ENCODE measurements at places on chromosomes 7 and 10.

GRCh38 chr10:49165821-49166483 lies 22.2 kb downstream of the TMEM273 start:
- DNase-seq: no peak

DNA sequence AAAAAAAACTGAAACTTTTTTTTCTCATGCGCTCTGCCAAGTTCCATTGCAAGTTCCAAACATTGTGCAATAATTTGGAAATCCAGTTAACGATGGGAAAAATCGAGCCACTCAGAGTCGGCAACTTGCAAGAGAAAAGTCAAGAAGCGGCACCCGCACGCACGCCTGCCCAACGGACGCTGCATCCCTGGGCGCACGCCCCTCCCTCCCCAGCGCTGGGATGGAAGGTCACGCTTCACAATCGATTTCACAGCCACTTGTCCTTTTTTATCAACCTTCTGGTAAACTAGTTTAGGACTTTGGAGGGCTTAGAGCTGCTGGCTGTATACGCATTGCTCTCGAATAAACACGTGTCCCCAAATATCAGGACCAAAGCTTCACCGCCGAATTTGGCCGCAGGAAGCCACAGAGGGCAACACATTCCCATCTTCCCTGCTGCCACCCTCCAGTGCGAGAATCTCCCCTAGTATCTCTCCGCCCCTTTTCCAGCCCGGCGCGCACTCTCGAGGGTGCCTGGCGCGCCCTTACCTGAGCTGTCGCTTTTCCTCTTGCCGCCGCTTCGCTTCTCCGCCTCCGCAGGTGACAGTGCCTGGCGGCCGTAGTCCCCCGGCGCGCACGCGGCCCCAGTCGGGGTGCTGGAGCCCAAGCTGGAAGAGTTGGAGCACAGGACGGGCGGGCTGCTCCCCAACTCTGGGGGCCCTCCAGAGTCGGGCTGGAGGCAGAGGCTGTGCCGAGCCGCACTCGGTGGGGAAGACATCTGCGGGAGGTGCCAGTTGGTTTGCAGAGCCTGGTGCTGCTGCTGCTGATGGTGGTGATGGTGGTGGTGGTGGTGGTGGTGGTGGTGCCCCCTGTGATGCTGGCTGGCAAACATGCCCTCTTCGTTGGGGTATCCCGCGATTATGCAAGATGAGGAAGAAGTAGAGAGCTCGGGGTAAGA lies 857 bp downstream of the MEOX2 start:
- peak; percentile 38 for DNase-seq

DNA sequence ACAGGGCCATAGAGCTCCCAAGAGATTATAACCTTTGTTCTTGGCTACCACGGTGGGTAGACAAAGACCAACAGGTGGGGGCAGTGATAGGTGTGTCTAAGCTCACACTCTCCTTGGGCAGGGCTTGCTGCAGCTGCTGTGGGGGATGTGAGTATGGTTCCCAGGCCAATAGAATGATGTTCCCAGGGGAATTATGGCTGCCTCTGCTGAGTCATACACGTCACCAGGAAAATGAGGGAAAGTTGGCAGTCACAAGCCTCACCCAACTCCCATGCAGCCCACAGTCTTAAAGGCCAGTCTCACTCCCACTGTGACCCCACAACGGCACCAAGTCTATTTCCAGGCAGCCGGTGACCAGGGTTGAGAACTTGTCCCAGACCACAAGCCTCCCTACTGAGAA lies 453.4 kb upstream of the PODXL start:
- DNase-seq: peak; percentile 88

DNA sequence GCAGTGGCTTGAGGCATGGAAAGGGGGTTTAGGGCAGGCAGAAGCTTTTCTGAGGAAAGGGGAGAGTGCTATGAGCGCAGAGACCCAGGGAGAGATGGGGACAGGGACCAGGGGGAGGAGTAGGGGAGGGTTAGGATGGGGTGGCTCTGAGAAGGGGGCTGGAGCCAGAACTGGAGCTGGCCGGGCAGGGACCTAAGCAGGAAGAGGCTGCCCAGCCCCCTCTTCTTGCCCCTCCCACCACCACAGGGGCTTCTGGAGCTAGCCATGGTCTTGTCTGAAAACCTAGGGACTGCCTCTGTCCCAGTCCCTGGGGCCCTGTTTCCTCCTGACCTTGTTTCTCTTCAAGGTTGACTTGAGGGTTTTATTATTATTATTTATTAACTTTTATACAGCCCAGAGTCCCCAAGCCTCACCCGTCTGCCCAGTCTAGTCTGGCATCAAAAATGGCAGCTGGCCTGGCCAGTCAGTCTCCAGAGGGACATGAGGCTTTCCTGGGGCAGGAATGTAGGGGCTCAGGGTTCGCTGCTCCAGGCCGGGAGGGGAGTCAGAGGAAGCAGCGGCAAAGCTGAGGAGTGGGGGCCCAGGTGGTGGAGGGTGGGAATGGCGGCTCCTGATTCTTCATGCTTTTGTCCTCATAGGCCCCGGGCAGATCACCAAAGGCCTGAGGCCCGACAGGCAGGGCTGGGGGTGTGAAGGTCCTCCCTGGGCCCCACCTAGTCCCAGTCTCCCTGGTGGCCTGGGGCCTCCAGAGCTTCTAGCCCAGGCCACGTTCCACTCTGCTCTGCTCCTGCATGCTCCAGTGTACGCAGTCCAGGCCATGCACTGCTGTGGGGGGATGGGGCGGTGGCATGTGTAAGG lies 5.7 kb downstream of the TRIM8 start:
- DNase-seq: no peak

GRCh38 chr7:121486590-121486989 lies 90.5 kb upstream of the FAM3C start:
- no peak for DNase-seq

- peak; percentile 53 for DNase-seq
These were observed 62.8 kb downstream of the SH3PXD2A start for GRCh38 chr10:103792547-103792946.

DNA sequence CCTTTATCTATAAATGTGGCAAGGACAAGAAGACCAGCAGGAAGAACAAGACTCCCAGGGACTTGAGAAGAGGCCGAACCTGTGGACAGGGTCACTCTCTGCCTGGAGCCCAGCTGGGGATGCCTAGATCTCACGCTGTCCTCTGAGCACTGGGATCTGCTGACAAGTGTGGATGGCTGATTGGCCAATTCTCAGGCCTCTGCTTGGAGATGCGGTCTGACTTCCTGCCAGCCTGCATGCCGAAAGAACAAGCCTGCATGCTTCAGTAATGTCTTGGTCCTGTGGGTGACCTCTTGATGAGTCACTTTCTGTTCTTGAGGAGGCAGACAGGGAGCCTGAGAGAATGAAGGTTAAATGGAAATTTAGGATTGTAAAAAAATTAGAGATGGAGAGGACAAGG lies 84.7 kb downstream of the TMEM178B start:
- peak; percentile 85 for DNase-seq

- no peak for DNase-seq
These were observed 28.5 kb downstream of the TSPAN12 start for GRCh38 chr7:120829487-120829886.

DNA sequence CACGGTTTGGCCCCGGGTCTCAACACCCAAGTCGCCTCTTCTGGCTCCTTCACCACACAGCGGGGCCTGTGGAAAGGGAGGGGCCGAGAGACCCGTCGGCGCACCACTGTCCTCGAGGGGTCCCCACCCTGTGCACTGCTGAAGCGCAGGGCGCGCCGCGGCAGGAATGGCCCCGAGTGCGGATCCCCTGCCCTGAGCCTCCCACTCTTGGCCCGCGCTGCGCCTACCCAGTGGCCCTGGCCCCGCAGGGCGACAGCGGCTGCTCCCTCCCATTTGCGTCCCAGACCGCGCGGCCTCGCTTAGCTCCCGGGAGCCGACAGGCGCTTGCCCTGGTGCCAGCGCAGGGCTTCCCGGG lies 2.1 kb upstream of the SFMBT2 start:
- DNase-seq: no peak

- DNase-seq: no peak
These were observed 1.5 kb downstream of the GIMAP1 start for GRCh38 chr7:150717814-150718420.

DNA sequence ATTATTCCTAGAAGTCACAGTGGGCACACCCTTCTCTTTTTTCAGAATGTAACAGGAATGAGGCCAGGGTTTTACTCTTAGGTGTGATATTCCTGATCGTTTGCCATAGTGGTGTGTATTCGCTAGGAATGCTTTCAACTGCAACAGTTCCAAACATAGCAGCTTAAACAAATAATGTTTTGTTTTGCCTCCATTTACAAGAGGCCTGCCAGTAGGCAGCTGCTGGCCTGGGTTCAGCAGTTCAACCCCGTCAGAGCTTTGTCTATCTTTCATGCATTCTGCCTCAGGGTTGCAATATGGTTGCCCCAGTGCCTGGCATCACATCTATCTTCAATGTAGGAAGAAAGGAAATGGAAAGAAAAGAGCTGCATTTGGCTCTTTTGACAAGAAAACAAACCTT lies 21.7 kb upstream of the RET start:
- DNase-seq: no peak

DNA sequence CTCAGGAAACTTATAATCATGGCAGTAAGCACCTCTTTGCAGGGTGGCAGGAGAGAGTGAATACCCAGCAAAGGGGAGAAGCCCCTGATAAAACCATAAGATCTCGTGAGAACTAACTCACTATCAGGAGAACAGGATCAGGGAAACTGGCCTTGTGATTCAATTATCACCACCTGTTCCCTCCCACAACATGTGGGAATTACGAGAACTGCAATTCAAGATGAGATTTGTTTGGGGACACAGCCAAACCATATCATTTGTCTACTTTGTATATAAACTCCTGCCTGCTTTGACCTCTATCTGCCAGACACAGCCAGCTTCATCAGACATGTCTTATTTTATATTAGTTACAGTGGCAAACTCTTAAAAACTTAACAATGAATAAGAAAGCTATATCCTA lies 50.4 kb downstream of the ARMC3 start:
- no peak for DNase-seq

DNA sequence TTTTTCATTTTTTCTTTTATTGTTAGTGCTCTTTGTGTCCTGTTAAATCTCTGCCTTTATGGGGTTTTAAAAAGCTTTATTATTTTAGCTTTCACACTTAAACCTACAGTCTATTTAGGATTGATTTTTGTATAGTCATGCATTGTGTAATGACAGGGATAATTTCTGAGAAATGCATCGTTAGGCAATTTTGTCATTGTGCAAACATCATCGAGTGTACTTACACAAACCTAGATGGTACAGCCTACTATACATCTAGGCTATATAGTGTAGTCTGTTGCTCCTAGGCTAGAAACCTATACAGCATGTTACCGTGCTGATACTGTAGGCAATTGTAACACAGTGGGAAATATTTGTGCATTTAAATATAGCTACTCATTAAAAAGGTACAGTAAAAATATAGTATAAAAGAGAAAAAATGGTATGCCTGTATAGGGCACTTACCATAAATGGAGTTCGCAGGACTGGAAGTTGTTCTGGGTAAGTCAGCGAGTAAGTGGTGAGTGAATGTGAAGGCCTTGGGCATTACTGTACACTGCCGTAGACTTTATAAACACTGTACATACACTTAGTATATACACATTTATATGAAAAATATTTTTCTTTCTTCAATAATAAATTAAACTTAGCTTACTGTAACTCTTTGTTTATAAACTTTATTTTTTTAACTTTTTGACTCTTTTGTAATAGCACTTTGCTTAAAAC lies 16.0 kb downstream of the UBE2D1 start:
- peak; percentile 13 for DNase-seq
